Left ventricle myocardium superior (tissue), 1 donor: ENCODE measurements at places on chromosomes 1 and 21. TPM values are rescaled to one million over a fixed set of nuclear protein-coding genes. Genes with fewer than 3 reads are reported as not detected.

GRCh38 chr1:44554706-44555105, 119.6 kb downstream of the TMEM53 start:
- DNase-seq = no peak

GRCh38 chr1:7501084-7501491, 270.0 kb upstream of the VAMP3 start:
- DNase-seq = no peak

DNA sequence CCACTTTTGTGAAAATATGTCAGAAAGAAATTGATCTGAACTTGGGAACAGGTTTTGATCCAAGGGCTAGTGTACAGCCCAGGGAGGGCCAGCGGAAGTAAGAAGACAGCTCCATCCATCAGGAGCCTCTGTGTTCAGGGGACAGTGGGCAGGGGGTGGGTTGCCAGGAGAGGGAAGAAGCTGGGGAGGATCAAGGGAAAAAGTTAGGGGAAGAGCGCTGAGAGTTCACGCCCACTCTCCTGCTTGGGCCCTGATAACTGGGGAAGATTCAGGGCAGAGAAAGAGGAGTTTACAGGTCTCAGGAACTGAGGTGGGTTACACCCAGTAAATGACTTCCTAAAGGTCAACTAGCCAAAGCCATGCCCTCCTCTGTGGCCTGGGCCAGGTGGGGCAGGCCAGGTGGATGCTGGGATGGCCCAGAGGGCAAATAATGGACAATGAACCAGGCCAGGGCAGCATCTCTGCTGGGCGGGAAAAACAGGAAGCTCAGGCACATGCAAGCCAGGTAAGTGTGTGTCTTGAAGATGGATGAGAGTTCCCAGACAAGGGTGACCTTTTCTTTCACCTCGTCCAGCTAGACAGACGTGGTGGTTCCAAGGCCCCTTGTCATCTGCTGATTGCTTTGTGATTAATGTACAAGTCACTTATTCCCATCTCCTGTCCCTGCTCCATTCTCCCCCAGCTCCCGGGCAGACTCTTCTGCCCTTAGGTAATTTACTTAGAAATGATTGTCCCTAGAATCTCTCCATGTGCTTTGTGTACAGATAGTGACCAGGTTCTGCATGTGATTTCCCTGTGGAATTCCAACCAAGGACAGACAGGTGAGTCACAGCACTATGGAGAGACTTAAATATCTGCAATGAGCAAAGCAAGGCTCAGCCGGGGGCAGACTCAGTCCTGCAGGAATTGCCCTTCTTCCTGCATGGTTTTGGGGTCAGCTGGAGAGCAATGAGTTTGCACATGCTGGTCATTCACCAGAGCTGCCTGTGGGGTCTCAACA, 57.0 kb downstream of the MDM4 start:
- DNase-seq = no peak

GRCh38 chr1:186659890-186660341, 20.3 kb downstream of the PTGS2 start:
- no peak for DNase-seq

DNA sequence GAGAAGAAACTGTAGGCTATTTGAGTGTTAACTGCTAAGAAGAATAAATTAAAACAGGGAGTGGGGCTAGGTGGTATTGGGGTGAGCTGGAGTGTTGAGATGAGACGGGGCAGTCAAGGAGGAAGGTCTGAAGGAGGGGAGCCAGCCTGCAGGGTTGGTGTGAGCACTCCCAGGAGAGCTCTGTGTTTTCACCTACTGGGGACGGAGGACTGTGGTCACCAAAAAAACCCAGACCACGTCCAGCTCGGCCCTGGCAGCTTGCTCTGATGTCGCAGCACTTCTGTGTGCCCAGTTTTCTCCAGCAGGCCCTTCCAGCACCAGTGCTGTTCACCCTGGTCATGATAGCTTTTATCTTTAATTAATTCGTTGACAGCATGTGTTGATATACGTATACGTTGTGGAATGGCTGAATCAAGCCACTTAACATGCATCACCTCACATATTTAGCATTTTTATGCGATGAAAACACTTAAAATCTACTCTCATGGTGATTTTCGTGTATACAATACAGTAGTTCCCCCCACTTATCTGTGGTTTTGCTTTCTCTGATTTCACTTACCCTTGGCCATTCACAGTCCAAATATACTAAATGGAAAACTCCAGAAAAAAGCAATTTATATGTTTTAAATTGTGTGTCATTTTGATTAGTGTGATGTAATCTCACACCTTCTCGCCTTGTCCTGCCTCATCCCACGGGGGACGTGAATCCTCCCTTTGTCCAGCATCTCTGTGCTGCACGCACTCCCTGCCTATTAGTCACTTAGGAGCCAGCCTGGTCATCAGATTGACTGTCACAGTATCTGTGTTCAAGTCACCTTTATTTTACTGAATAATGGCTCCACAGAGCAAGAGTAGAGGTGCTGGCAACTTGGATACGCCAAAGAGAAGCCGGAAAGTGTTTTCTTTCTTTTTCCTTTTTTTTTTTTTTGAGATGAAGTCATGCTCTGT, 12.3 kb downstream of the FAM3B start:
- DNase-seq = no peak

DNA sequence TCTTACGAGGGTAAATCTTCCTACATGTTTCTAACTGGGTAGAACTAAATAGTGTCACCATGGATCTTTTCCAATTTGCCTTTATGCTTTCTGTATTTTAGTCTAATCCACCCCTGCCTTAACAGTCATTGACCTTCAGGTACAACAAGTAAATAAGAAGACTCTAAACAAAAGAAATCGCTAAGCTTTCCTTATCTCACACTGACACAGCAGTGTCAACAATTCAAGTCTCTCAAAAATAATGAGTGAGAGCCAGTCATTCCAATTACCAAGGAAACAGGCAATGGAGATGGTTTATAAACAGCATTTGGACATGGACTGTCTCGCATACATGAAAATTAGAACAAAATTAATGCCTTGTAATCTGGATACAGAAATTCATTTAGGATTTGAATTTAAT, 365.8 kb downstream of the VAV3 start:
- no peak for DNase-seq

- no peak for DNase-seq
Measured at GRCh38 chr21:16742741-16743140, 770.1 kb upstream of the CXADR start.

DNA sequence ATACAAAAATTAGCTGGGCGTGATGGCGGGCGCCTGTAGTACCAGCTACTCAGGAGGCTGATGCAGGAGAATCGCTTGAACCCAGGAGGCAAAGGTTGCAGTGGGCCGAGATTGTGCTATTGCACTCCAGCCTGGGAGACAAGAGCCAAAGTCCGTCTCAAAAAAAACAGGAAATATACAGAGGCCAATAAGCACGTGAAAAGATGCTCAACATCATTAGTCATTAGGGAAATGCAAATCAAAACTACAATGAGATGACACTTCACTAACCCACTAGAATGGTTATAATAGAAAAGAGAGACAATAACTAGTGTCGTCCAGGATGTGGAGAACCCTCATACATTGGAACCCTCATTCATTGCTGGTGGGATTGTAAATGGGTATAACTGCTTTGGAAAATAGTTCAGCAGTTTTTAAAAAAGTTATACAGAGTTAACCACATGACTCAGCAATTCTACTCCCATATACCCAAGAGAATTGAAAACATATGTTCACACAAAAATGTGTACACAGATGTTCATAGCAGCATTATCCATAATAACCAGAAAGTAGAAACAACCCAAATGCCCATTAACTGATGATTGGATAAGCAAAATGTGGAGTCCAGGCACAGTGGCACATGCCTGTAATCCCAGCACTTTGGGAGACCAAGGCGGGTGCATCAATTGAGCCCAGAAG, 6.4 kb upstream of the E2F2 start:
- DNase-seq = no peak

DNA sequence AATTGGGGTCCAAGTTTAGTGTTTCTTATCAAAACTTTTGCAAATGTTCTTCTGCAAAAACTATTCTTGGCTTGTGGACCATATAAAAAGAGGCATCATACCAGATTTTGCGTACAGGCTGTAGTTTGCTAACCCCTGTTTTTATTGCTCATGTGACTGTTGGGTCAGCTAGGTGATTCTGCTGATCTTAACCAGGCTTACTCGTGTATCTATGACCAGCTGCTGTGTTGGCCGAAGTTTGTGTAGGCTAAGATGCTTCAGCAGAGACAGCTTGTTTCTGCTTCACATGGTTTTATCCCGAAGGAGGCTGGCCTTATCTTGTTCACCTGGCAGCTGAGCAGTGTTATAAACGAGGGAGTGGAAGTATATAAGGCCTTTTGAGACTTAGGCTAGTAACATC, 38.2 kb downstream of the POU2F1 start:
- no peak for DNase-seq

DNA sequence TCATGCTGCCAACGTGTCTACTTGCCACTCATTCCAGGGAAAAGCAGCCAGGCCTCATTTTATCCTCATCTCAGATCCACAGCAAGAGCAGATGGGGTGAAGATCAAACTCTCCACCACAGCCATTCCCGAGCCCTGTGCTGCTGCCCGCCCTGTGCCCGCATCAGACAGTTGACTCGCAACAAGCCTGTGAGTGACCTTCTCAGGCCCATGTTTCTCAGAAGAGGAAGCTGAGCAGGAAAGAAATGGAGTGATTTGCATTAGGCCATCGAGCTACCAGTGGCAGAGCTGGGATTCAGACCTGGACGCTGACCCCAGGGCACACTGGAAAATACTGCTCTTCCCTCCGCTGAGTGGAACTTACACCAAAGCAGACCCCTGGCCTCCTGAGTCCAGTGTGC, 1.2 kb downstream of the CNR2 start:
- DNase-seq = no peak

GRCh38 chr1:153337980-153338853, 10.4 kb downstream of the PGLYRP4 start:
- DNase-seq = no peak

- peak; percentile 82 for DNase-seq
Measured at GRCh38 chr1:154998818-154999570, 3.6 kb upstream of the ZBTB7B start.

GRCh38 chr1:174580801-174581200, 133.0 kb downstream of the GPR52 start:
- DNase-seq = no peak

Gene CYP4A22
- total RNA-seq = not detected

Gene MYOC
- total RNA-seq = 8.3 TPM

Gene FLG2
- total RNA-seq = not detected

Gene LRRC7
- total RNA-seq = 3.0 TPM

Gene COL18A1
- 52.4 TPM for total RNA-seq

Gene PKP1
- 0.25 TPM for total RNA-seq

Gene MEX3A
- total RNA-seq = 0.17 TPM
